ENCODE measurements at places on chromosomes 6 and 20.

DNA sequence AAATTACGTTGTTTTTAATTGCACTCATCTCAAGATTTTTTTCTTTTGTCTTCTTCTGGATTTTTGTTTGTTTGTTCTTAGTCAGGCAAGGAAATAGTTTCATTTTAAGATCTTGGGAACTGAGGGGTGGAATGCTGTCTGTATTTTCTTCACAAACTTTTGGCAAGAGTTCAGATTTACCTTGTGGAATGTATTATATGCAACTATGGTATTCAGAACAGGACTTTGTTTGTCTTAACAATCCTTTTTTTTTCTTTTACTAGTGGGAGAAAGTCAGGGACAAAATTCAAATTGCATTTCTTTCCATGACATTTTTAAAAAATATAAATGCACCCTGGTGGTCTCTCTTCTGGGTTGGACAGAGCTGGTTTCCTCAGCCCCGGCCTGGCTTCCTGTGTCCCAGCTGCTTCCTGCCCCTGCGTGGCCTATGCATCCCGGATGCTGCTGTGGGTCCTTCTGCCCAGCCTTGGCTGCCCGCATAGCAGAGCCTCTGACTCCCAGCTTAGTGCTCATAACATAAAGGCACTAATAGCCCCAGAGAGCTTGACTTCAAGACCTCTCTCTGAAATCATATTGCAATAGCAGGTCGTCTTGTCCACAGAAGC, 520.7 kb downstream of the QKI start:
- DNase-seq, result no peak

DNA sequence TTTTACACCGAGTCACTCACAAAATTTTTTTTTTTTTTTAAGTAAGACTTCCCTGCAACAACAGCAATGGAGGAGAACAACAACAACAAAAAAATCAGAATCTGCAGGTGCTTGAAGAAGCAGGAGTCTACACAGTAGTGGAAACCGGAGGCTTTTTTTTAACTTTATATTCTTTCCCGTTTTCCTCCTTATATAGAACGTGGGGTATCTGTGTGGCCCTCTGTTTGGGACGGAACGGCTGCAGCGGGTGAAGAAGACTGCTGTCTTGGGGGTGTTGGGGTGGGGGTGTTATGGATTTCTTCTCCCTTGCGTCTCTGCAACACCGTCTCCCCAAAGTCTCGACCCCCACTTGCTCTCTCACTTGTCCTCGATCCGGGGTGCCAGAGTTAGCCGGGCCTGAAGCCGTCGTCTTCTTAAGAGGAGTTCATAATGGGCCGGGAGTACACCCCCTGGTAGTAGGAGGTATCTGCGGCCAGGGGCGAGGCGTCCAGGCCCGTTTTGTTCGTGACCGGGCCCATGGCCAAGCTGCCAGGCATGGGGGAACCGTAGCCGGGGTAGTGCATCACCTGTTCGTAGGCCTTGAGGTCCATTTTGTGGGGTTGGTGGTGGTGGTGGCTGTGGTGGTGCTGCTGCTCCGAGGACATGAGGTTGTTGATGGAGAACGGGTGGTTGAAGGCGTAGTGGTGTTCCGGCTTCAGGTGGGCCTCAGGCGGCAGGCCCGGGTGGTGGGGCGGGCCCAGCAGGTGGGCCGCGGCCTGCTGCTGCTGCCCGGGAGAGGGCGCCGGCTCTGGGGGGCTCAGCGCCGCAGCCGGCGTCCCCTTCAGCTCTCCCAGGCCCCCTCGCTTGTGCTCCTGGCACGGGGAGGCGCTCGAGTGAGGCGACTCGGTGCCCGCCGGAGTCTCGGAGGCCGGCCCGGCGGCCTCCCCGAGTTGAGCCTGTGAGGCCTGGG, 2.7 kb downstream of the FOXA2 start:
- DNase-seq, result no peak

DNA sequence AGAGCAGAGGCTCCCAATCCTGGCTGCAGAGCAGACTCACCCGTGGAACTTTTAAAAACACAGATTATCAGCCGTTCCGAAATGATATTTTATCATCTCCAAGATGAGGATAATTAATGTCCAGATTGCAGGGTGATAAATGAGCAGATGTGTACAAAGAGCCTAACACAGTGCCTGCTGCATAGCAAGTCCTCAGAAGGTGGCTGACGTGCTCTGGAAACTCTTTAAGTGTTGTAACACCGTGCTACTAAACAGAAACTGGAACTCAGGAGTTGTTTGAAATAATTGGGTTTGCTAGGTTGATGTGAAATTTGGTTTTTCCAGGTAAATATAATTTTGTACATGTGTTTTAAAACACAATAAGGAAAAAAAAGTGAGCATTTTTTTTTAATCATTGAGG, 118.0 kb downstream of the ARMC2 start:
- DNase-seq, result no peak

- no peak for DNase-seq
Observed at GRCh38 chr6:53112404-53112803, 36.2 kb downstream of the GCM1 start.

- DNase-seq, result no peak
Observed at GRCh38 chr6:83072726-83073125, 5.3 kb downstream of the DOP1A start.

DNA sequence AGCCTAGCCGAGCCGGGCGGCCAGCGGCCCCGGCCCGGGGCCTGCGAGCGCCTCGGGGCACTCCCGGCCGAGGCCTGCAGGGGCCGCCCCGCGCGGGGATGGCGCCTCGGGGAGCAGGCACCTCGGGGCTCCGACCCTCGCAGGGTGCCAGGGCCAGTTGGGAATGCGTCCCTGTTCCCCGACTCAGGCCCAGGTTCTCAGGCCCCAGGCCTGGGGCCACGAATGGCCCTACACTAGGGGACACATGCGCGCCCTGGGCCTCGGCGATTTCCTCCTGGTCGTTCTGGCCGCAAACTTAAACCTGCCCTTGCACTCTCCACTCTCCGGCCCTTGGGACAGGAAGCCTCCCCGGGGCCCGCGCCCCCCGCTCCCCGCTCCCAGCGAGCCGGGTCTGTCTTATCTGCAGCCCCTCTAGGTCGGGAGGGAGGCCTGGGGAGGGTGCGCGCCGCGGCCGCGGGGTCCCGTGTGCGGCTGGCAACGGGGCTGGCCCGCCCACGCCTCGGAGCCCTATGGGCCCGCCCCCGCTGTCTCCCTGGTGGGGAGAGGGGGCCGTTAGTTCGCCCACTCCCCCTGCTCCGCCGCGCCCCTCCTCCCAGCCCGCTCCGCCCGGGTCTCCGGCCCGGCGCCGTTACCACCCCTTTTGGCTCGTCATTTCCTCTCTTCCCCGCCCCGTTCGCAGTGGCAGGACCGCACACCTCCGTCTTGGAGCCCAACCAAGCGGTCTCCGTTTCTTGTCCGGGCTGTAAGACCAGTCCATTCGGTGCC, 611 bp downstream of the NFYA start:
- peak; percentile 48 for DNase-seq

- no peak for DNase-seq
Observed at GRCh38 chr6:57116776-57117175, 26.8 kb downstream of the ZNF451 start.

DNA sequence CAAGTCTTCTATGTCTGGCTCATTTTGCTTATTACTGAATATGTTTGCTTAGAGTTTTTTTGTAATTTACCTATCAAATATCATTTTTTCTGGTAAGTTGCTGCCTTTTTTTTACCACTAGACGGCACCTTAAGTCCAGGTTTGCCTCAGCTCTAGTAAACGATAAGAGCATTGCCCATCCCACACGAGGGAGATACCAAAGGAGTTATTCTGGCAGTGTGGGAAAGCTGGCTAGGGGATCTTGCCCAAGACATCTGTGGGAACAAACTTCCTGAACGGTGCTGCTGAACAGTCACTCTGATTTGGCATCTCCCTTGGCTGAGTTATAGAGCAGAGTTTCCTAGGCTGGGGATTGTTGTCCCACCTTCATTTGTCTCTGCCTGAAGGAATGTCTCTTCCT, 306.4 kb downstream of the COL12A1 start:
- DNase-seq, result no peak

DNA sequence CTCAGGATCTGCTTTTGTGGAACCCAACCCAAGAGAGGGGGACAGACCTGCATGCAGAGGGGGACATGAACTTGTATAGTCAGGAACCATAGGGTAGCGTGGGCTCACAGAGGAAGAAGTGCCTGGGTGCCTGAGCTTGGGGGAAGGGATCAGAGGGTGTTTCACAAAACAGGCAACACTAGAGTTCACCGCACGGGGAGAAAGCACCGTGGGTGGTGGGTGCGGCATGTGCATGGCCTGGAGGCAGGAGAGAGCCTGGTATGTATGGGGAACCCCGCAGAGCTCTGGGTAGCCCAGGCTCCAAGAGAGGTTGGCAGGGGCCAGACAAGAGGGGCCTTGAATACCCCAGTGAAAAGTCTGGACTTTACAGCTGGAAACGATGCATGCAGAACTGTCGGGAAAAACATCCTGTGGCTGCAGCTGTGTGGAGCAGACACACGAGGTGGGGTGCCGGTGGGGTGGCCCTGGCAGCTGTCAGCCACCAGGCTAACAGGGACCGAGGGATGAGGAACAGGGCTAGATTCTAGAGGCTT, 6.7 kb upstream of the EMILIN3 start:
- no peak for DNase-seq

- no peak for DNase-seq
Observed at GRCh38 chr6:147201885-147202515, 2.2 kb upstream of the STXBP5 start.

GRCh38 chr6:138161338-138162110, at the start of gene ARFGEF3:
Gene ARFGEF3, plus strand, starts transcription at chr6:138161939. Its CDS starts 148 bp downstream, at chr6:138162087.
- DNase-seq, result peak; percentile 71

- no peak for DNase-seq
Observed at GRCh38 chr6:48641544-48641943, 530.5 kb upstream of the PTCHD4 start.

DNA sequence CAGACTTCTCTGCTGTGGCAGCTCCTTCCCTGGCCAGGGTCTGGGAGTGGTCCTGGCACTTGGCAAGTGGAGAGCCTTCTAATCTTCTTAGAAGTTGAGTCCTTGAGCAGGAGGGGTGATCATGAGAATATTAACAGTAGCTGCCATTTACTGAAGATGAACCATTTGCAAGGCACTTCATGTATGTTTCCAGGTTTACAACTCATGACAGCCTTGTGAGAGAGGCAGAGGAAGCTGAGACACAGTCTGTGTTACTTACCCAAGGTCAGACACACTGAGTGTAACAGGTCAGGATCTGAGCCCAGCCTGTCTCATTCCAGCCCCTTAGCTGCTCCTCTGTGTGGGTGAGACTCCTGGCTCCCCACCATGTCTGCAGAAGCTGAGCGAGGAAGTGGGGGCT, 45.5 kb upstream of the SRF start:
- no peak for DNase-seq

DNA sequence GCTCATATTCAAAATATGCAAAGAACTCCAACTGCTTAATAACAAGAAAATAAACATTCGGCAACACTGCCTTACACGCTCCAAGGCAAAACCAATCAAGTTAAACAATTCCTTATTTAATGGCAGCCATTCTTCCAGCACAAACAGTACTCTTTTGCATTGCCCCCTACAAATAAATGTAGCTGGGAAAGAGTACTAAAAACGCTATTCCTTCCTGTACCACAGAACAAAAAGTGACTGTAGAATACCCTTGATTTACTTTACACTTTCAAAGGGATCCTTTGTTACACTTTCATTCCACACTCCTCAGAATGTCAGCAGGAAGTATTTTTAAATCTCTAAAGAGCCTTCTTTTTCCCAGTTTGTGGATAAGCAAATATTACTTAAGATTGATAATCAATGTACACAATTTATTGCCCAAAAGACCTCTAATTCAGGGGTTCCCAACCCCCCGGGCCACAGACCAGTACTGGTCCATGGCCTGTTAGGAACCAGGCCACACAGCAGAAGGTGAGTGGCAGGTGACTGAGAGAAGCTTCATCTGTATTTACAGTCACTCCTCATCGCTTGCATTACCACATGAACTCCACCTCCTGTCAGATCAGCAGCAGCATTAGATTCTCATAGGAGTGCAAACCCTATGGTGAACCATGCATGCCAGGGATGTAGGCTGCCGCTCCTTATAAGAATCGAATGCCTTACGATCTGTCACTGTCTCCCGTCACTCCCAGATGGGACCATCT, 51.6 kb downstream of the MBOAT1 start:
- no peak for DNase-seq

GRCh38 chr6:86255973-86256372, 613.3 kb upstream of the SYNCRIP start:
- no peak for DNase-seq

- DNase-seq, result peak; percentile 50
Observed at GRCh38 chr6:113732384-113732966, 124.7 kb upstream of the MARCKS start.

DNA sequence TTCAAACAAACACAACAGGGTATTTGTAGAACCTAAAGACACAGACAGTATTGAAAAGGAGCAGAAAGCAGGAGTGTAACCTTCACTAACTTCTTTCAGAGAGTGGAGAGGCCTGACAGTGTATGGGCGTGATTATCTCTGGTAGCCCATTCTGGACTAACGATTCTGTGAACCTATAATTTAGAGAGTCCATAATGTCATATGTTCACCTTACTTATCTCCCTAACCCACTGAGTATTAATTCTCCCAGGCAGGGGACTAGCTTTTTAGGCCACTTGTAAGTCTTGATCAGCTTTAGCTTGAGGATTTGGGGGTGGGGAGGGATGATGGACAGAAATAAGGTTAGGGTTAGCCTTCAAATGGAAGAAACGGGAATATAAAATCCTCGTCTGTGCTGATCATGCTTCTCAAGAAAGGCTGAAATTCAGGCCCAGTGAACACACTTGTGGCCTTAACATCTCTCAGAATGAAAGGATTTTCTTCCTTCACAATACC, 2.8 kb upstream of the PARD6B start:
- DNase-seq, result no peak

DNA sequence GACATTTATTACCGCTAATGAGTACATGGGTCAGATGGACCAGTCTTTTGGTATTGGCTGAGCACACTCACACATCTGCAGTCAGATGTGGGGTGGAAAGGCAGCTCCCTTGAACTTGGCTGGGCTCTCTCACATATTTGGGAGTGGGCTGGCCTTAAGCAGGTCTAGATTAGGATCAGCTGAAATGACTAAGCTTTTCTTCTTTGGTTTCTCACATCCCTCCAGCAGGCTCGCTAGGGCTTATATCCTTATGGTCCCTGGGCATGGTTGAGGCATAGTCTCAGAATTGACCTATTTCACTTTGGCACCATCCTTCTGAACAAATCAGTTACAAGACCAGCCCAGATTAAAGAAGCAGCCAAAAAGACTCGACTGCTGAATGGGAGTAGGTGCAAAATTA, 14.4 kb upstream of the PLCB1 start:
- DNase-seq, result no peak

GRCh38 chr6:17472653-17473183, 79.3 kb downstream of the CAP2 start:
- DNase-seq, result no peak

Data from anterior cingulate cortex (tissue), 58 donors.